CD4-positive, alpha-beta T cell (primary cell): ENCODE measurements at places on chromosomes 2 and 18. TPM values are rescaled to one million over a fixed set of nuclear protein-coding genes. Genes with fewer than 3 reads are reported as not detected.

- no peak for DNase-seq
Measured at GRCh38 chr2:214489702-214490101, 78.8 kb downstream of the VWC2L start.

GRCh38 chr2:41644936-41645335 is 402.9 kb upstream of the PKDCC start:
- DNase-seq, result no peak

CCDC148 gene
- total RNA-seq, result not detected

- no peak for DNase-seq
Measured at GRCh38 chr18:13661779-13662256, 64.5 kb downstream of the FAM210A start.

- no peak for DNase-seq
Measured at GRCh38 chr2:31254237-31255203, 20.6 kb downstream of the EHD3 start.

- no peak for DNase-seq
Measured at GRCh38 chr2:117980783-117981676, 32.8 kb downstream of the CCDC93 start.

- peak; percentile 35 for DNase-seq
Measured at GRCh38 chr18:35376393-35376741, 770 bp downstream of the ZNF396 start.

CNDP1 gene
- total RNA-seq, result 0.39 TPM

DNA sequence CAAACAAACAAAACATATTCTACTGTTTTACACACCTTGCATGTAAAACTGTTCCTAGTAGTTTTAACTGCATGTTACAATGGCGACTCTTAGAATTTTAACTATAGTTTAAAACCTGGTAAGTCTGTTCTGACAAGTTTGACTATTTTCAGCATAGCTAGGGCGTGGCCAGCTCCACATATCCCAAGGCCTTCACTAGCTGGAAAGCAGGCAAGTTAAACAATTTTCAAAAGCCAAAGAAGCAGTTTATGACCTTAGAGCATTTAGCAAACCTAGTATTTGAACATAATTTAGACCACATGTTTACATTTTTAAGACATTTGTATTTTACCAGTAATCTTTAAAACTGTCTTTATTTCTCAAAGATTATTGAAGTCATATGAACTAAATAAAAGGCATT is 402.8 kb upstream of the SYT4 start:
- no peak for DNase-seq

DNA sequence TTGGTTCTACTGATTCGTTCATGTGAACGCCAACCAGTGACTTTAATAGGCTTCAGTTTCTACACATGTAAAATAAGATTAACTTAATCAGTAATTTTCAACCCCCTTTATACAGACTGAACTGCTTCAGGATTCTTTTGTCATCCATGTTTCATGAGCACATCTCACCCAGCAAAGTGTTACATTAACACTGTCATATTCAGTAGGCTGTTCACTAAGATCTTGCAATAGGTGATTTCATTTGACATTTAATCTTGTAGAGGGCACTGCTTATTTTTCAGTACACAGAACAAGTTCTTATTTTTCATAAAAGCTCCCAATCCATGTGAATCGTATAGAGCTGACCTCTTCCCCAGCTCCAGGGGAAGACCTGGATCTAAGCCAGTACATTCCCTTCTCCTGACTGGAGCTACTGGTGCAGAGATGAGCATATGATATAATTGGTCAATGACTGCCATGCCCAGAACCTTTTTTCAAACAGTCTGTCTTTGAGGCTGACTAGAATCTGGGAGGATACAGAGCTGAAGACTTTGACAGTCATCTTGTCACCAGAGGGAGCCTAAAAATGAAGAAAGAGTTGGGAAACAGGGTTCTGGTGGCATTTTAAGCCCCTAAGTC is 72.2 kb upstream of the CHRNA1 start:
- DNase-seq, result no peak

ARHGAP28 gene
- total RNA-seq, result not detected

DNA sequence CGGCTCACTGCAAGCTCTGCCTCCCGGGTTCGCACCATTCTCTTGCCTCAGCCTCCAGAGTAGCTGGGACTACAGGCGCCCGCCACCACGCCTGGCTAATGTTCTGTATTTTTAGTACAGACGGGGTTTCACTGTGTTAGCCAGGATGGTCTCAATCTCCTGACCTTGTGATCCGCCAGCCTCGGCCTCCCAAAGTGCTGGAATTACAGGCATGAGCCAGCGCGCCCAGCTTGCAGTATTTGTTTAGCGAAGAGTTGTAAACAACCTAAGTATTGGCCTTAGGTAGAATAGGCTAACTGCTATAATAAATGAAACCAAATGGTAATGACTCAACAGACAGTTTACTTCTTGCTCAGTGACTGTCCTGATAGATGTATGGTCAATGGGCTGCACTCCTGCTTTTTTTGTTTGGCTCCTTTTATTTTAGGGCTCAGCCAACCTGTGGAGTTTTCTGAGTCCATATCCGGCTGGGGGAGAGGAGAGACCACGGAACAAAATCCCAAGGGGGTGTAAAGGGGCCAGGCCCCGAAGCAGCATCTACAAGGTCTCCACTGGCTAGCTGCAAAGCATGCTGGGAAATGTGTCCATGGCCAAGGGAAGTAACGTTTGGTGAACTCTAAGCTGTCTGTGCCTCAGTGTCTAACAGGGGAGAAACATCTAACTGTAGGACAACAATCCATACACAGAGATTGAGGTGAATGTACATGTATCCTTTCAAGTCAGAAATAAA is 841.0 kb upstream of the ID2 start:
- DNase-seq, result no peak
